Anterior cingulate cortex (tissue), 58 donors: ENCODE measurements at places on chromosomes 1 and 21.

GRCh38 chr1:204831186-204831585, 39.5 kb upstream of the NFASC start:
- DNase-seq = no peak

DNA sequence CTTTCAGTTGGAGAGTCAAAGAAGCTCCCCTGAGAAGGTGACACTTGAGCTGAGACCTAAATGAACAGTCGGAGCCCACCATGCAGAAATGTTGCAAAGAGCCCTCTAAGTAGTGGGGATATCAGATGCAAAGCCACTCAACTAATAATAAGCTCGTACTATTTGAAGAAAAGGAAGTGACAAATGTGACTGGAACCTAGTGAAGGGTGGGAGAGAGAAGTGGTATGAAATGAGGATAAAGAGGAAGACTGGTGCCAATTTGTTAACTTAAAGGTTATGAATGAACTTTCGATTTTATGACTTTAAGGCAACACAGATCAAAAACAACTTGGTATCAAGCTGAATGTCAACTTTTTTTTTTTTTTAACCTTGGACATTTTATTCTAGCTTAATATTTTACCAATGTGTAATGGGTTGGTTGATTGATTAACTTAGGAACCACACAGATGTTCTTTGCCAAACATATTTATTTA, 14.7 kb downstream of the LYPLAL1 start:
- no peak for DNase-seq

DNA sequence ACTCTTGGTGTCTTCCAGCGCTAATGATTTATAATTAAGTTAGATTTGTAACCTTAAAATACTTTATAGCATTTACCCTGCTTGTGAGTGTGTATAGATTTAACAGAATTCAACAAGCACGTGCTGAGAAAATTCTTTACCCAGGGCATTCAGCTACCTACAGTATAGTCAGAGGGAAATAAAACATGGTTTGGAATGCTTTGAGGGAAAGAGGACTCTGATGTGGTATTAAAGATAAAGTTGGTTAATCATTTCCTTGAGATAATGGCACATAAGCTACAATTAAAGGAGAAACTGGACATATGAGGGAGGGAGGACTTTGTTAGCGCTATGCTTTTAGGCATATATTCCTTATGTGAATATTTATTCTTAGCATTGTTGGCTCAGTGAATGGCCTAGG, 26.4 kb upstream of the IL12RB2 start:
- no peak for DNase-seq

- no peak for DNase-seq
Observed at GRCh38 chr1:38908821-38909220, 27.4 kb upstream of the GJA9 start.

- DNase-seq = no peak
Observed at GRCh38 chr1:65359888-65360287, 50.5 kb downstream of the DNAJC6 start.
